ENCODE measurements at places on chromosomes 16 and 17.

DNA sequence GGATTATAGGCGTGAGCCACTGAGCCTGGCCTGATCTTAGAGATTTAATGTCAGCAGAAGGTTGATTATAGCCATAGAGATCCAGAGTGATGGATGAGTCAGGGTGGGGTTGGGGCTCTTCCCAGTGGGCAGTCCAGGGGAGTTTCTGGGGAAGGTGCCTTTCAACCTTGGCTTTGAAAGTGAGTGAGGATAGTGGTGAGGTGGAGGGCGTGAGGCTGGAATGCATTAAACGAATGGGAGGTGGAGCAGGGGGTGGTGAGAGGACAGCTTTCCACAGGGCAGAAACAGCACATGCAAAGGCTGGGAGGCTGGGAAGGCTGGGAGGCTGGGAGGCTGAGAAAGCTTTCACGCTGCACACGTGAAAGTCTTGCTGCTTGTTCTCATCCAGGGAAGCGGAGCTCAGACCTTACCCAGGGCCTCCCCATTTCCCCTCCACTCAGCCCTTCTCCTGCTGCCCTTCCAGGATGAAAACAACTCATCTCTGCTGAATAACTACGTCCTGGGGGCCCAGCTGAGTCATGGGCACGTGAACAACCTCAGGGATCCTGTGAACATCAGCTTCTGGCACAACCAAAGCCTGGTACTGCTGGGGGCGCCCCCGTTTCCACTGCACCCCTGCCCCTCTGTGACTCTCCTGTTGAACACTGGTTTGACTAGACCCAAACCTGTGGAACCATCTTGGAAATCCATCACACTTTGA lies 22.3 kb downstream of the ADGRG5 start:
- DNase-seq: no peak

- DNase-seq: no peak
Measured at GRCh38 chr16:4586291-4586690, 28.4 kb downstream of the UBALD1 start.

DNA sequence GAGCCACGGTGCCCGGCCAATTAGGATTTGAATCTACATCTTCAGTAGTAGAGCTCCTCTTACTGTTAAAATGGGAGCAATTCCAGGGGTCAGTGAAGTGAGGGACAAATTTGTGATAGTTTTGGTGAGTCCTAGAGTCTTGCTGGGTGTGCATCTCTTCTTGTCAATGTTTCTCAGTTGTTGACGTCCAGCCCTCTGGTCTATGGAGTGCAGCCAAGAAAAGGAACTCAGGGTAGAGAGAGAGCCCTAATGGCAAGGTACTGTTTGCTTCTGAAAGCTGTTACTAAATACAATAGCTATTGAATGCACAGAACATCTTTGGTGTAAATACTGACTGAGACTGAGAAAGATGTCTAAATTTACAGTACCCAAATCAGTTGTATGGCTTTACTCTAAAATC lies 282.5 kb upstream of the SALL1 start:
- no peak for DNase-seq

DNA sequence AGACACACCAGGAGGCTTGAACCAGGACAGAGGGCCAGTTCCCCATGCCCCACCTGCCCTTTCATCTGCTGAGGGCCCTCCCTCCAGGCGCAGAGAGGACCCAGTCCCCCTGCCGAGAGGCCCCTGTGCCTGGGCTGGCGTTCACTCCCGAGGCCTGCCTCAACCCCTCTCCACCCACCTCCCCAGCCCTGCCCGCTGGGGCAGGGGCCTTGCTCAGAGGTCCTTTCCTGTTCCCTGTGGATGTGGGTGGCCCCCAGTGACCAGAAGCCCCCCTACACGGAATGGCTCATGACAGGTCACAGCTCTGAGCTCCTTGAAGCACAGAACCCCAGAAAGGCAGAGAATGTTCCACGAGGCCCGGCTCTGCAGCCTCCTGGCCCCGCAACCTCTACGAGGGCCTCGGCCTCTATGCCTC lies 6.7 kb downstream of the TMC6 start:
- no peak for DNase-seq

GRCh38 chr17:80760511-80760911 lies 215.9 kb downstream of the RPTOR start:
- no peak for DNase-seq

DNA sequence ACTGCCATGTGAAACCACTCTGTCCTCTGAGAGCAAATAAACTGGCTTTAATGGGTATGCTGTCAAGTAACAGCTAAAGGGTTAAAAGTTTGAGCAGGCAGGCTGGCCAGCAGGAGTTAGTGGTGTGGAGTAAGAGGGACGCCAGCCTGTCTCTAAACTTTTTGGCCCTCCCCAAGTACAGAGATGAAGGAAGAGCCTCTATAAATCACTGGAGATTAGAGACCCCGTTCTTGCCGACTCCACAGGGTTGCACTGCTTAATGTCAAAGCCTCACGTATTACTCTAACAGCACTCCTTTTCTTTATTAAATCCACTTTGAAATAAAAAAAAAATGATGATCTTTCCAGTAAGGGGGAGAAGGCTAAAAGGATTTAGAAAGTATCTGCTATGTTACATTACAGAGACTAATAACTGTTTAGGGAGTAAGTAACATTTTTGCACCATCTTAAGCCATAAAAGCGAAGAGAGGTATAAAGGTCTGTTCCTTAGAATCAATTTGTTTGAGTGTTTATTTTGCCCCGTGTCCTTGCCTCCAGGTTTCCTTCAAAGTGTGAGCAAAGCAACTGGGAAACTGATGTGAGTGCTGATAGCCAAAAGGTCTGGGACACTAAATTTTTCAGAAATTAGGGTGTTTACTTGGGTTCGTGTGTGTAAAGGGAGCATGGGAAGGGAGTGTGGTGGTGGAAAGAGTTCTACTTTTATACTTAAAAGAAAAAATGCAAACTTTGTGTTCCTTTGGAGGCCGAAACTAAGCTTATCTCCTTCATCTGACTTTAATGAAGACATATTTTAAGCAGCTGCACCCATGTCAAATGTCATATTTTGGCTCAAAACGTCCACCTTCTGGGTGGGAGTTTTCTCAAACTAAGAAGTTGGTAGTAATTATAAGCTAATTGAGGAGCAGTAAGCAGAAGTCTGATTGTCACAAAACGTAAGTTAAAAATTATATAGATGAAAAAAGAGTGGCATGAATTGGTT lies 109.9 kb upstream of the TBX2 start:
- no peak for DNase-seq

DNA sequence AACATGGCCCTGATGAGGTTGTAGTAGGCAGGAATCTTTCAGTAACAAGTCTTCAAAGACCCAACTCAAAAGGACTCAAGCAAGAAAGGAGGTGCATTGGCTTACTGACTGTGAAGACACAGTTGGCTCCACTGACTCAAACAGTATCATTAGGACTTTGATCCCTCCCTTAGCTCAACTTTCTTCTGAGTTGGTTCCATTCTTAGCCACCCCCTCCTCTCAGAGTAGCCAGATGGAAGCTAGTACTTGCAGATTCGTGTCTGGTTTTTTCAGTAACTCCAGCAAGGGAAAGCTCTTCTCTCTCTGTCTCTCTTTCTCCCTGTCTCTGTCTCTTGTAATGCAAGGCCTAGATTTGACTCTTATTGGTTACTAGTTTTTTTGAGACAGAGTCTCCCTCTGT lies 5.0 kb upstream of the MAPK3 start:
- DNase-seq: no peak

DNA sequence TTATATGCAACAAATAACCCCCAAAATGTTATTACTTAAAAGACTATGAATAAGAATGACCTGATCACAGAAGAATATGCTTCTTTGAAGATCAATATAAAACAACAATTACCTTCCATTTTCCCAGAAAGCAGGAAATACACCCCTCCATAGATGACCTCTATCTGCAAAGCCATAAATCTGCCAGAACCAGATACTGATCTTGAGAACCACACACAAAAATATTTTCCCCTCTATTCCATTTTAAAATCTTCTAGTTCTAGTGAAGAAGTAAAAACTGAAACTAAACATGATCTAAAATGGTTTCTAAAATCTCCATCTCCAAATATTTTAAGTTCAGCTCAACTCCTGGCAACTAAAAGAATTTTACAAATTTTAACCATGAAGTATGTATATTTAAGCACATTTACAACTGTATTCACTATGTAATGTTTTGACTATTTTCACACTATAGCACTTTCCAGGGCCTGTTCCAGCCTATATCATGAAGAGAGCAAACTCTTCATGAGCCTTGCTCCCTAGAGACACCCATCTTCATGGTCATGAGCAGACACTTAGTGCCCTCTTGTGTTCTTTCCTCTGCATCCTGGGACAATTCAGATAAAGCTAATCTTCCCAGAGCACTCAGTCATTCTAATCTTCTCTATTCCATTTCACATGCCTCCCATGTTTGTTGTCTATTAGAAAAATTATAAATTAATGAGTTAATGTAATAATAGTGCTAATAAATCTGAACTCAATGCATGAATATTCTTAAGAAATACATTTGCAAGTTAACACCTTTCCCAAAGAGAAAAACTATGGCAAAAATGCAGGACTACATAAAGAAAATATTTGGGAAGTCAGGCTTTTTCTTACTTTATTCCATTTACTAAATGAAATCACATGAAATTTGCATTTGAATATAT lies 87.0 kb downstream of the HELZ start:
- DNase-seq: no peak

DNA sequence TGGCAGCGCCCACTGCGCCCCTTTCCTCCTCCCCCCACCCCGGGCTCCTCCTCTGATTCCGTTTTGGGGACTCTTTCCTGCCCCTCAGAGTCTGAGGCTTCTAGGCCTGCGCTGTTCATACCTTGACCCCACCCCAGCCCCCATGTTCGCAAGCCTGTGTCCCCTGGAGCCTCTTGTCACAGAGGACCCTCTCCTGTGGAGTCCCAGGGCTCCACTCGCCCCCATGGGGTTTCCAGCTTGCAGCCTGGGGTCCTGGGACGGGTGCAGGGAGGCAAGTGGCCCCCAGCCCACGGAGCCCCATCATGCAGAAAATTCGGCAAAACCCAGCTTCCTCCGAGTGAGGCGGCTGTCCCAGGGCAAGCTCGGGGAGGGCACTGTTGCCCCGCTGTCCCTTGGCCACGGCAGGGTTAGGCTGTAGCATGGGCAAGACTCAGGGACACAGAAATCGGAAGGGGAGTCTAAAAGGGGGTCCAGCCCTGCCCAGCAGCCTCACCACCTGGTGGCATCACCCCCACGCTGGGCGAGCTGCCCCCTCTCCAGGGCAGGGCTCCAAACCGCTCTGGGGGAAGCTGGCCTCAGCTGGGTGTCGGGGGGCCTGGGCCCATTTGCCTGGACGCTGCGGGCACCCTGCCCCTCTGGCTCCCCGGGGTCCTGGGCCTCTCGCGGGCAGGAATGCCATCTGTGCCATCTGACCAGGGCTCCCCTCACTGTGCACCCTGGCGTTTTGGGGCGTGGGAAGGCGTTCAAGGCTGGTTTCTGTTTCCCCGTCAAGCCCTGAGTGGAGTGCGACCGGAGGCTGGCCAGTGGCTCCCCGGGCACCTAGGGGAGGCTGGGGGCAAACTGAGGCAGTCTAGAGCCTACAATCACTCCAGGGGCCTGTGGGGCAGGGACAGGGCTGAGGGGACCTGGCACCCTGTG lies 11.5 kb upstream of the BAHCC1 start:
- no peak for DNase-seq

DNA sequence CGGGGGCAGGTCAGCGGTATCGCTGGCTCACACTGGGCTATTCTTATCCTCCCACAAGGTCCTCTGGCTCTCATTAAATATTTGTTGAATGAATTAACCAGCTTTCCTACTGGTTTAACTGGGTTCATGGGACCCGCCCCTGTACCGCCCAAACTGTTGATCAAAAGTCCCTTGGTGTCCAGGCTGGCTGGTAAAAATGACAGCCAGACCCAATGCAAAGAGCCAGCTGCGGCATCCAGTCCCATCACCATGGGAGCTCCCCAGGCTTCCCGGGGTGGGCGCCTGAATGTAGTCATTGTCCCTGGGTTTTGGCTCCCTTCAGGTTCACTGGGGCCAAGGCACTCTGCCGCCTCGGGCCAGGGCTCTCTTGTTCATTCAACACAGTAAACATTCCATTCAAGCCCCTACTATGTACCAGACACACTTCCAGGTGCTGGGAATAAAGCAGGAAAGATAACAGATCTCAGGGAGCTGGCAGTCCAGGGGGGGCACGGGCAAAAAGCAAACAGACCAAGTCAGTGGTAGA lies 11.7 kb upstream of the ATP2C2 start:
- DNase-seq: no peak

DNA sequence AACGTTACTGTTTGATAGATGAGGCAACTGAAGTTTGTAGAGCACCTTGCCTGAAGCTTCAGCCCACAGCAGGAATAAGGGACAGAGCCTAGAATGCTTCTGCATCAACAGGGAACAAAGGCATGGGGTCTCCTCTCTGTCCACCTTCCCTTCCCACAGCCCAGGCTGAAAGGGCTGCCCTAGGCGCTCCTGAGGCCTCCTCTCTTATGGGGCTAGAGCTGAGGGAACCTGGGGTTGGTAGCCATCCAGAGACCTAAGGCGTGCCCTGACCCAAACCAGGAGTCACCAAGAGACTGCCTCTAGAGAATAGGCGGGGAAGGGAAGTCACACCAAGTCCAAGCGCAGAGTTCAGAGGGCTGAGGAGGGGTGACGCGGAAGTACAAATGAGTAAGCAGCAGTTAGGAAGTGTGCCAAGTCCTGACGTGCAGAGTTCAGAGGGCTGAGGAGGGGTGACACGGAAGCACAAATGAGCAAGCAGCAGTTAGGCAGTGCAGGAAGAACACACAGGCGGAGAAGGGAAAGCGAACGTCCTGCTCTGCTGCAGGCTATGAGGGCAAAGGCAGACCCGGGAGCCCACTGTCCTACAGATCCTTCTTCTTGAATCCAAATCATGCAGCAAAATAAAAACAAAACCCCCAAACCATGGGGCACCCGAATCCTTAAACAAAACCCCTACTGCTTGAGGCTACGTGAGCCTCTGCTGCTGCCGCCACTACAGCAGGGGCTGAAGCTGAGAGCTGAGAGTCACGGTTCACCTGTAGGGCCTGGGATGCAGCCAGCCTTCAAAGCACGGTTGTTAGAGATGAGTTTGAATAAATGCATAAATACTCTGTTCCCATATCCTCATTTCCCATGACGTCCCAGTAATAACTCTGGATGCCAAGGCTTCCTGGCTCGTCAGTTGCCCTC lies 2.7 kb upstream of the SPG7 start:
- DNase-seq: peak; percentile 87

DNA sequence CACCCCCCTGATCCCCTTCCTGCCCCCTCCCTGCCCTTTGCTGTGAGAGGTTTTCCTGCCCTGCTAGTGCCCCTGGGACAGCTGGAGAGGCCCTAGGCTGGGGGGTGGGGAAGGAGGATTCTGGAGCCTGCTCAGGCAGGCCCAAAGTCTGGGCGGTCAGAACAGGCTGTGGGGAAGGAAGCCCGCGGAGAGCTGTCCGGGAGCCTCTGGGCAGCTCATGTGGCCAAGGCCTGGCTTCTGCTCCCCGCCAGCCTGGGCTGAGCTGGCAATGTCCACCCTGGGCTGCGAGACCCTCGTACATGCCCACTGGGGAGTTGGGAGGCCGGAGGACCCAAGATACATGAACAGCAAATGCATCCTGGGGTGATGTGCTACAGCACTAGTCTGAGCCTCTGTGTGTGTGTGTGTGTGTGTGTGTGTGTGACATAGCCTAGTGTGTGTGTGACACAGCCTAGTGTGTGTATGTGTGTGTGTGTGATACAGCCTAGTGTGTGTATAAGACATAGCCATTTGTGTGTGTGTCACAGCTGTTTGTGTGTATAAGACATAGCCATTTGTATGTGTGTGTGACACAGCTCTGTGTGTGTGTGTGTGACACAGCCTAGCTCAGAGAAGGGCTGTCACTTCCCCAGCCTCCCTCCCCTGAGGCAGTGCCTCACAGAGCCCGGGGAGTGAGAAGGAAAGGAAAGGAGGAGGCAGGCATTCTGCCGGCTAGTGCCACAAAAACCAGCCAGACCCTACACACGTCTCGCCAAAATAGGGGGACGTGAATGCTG lies 201.4 kb upstream of the CIBAR2 start:
- no peak for DNase-seq
